ENCODE measurements at places on chromosomes 7 and 10.

DNA sequence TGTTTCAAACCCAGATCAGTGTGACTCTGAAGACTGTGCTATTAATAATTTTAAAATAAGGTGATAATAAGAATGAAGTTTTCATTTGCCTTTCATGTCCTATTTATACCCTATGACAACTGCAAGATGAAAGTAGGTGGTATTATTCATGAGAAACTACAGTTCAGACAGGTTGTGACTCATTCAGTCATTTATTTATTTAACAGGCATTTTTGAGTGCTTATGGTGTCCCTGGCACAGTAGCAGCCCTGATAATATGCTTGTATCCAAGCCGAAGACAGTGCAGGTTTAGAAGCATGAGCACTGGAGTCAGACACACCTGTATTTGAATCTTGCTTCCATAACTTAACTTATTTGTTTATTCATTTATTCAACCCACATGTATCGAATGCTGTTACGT is 87.1 kb downstream of the FZD1 start:
- no peak for DNase-seq

GRCh38 chr7:115578576-115578975 is 452.0 kb downstream of the TFEC start:
- no peak for DNase-seq

DNA sequence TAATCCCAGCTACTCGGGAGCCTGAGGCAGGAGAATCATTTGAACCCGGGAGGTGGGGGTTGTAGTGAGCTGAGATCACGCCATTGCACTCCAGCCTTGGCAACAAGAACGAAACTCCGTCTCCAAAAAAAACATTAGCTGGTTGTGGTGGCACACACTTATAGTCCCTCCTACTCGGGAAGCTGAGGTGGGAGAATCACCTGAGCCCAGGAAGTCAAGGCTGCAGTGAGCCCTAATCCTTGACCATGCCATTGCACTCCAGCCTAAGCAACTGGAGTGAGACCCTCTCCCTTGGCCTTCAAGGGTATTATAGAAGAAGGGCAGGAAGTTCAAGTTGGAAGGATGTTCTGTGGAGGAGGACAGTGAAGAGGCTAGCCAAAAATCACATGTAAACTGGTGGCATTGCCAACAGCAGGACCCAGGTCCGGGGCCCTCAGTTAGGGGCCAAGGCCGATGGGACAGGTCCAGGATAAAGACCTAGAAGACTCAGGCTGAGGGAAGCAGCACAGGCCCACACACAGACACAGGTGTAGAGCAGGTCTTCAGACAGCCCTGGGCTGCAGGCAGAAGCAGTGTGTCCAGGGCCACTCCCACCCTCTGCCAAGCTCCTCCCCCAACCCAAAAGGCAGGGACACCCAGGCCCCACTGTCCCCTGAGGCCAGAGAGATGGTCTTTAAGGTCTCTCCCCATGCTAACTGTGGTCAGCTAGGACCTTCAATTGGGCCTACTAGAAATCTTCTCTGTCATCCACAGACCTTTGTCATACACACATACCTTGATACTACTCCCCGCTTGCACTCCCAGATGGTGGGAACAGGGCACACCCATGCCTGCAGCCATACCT is 8.4 kb upstream of the SAMD8 start:
- DNase-seq: no peak

GRCh38 chr7:2802504-2803341 is 41.4 kb downstream of the GNA12 start:
- DNase-seq: peak; percentile 32

DNA sequence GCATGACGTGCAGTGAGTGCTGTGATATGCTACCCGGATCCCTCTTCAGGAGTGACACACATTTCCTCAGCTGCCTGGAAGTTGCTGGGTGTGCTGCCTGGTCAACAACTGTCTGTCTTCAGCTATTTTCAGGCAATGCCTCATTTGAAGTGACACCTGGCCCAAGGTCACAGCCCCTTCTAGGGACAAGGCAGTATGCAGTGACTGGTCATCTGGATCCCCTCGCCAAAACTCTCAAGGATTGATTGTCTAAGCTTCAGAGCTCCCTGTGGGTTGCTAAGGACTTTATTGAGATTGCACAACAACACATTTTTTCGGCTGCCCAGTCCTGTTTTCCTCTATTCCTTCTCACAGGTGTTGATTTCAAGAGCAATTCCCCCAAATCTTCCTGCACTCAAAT is 108.8 kb downstream of the GNAI1 start:
- no peak for DNase-seq

GRCh38 chr10:4351723-4352413 is 474.1 kb upstream of the AKR1E2 start:
- no peak for DNase-seq

DNA sequence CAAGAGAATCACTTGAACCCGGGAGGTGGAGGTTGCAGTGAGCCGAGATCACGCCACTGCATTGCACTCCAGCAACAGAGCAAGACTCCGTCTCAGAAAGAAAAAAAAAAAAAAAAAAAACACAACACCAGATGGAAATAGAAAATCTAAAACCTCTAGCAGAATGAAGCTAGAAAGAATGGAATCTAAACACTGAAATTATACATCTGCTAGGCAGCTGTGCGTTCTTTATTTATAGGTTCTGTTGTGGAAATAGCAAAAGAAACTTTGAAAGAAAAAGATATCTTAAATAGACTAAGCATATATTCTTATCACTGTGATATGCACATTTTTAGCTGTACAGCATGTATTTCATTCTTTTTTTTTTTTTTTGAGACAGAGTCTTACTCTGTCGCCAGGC is 17.1 kb downstream of the BMPR1A start:
- DNase-seq: no peak

- DNase-seq: peak; percentile 45
These were observed 80.7 kb upstream of the SEC61G start for GRCh38 chr7:54839575-54840213.

GRCh38 chr7:74304550-74304949 is 15.3 kb downstream of the CLIP2 start:
- DNase-seq: no peak

- DNase-seq: peak; percentile 73
These were observed 22.8 kb upstream of the FAM20C start for GRCh38 chr7:169276-170172.

GRCh38 chr7:118148930-118149329 is 35.0 kb upstream of the LSM8 start:
- peak; percentile 86 for DNase-seq

GRCh38 chr10:58210160-58210559 is 57.5 kb downstream of the IPMK start:
- no peak for DNase-seq

DNA sequence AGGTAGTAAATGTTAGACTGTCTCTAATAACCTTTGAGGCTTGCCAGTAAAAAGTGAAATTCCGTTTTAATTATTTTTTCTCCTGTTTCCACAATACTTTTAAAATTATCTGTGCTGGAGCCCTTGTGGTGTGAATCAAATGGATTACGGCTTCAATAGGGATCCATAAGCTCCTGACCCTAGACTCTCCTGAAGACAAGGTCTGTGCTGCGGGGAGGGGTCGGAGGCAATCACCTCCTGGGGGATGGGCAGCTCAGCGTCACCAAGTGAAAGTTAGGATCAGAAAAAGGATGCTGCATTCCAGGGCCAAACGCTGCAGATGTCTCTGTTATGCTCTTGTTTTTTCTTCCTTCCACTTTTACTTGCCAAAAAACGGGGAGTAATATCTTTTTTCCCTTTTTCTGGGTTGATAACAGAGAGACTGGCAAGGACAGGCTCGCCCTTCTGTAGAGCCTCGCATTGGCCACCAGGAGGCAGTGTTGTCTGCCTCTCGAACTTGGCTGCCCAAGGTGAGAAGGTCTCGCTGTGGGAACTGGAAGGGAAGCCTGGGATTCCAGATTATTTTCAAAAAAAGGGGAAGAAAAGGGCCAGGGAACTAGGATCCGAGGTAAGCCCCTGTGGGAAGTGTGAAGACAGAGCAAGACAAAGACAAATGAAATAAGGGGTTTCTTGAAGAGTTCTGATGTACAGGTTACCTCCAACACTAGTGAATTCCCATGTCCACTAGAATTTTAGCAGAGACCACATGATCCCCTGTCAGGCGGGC is 621.9 kb downstream of the ACTR3B start:
- DNase-seq: peak; percentile 55

DNA sequence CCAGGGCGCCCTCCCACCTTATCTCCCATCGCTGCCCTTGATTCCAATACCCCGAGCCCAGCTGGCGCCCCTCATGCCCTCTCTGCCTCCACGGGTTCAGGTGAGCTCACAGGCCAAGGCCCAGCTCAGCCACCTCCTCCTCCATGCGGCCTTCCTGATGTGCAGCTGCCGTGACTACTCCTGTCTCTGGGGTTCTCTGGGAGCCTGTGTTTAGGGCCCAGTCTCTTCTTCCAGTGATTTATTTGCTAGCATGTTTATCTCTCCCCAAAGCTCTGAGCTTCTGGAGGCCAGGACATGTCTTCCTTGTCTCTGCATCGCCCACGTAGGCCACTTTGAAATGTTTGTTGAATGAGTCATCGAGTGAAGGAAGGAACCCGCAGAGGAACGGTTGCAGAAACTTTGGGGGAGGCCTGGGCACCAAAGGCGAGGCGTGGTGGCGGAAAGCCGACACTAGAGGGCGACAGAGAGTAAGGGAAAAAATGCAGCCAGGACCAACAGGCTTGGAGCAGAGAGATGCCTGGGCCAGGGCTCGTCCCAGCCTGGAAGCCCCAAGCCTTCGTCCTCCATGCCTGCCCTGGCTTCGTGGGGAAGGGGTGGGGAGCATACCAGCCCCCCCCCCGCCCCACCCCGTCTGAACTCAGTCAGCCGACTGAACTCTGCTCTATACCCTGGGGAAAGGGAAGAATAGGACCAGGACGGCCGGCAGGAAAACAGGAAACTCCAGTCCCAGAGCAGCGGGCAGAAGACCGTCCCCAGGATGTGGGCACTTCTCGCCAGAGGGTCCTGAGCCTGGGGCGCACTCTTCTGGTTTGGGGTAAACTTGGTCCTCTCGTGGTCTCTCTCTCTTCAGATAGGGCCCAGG is 10.9 kb upstream of the HSPB1 start:
- peak; percentile 84 for DNase-seq

DNA sequence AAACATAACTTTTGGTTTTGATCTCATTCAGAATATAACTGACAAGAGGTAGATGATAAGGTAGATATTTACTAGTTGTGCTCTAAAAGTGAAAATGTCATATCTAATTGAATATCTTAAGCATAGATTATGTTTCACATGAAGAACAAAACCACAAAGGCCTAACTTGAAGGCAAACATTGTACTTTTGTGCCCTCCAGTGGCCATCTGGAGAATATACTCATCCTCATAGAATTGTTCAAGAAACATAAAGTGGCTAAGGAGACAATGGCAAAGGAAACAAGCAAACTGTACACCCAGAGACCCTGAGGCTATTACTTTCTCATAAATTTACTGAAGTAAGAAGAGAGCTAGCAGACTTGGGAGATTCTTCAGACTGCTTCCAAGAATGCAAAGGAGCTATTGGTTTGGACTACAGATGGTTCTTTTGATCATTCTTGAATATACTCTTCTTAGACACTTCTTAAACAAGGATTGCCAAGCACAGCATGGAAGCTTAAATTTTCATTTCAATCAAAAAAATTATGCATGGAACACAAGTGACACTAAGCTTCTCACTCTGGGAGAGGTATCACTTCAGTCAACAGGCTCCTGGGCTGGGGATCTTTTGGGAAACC is 98.2 kb upstream of the DKK1 start:
- peak; percentile 61 for DNase-seq

DNA sequence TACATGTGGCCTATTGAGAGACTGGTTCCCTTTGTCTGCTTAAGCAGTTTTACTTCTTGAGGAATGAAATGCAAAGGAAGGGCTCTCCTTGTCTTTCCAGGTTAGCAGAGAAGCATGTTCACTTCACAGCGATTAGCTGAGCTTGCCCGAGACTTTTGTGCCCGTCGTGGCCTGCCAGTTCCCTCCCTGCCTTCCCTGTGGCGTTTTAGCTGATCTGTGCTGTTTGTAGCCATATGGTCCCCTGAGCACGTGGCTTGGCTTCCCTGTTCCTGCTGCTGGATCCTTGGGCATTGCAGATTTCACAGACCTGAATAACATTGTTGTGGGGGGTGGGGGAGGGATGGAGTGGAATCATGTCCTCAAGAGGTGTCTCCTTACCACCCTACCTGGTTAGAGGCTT is 61.8 kb downstream of the SND1 start:
- DNase-seq: peak; percentile 45

DNA sequence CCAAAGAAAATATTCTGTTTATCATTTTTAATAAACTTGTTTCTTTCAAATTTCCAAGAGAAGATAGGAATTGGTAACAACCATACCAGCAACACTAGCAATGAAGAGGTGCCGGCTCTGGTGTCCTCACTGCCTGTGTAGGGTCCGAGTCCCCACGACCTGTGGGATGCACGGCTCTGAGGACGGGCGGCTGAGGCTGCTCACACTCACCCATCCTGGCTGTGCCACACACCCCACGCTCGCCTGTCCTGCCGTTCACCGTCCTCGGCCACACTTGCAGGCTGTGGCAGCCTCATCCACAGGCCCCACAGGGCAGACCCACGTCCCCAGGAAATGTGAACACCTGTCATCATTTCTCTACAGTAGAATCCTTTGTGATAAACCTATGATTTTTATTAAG is 48.2 kb upstream of the DPYSL4 start:
- no peak for DNase-seq

DNA sequence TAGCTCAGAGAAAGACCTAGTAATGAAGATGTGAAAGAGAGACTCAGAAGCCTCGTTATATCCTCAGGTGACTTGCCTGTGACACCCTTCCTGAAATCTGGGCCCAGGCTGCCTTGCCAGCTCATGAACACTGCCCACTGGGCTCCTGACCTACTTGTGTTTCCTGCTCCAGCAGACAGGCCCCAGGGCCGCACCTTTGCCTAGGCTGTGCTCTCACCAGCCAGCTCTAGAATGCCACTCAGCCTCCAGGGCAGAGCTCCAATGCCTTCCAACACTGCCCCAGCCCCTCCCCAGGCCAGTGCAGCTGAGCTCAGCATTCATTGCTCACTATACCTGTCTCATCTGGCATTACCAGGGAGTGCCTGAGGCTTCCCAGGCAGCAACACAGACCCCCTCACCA is 94.3 kb downstream of the DLG5 start:
- no peak for DNase-seq

DNA sequence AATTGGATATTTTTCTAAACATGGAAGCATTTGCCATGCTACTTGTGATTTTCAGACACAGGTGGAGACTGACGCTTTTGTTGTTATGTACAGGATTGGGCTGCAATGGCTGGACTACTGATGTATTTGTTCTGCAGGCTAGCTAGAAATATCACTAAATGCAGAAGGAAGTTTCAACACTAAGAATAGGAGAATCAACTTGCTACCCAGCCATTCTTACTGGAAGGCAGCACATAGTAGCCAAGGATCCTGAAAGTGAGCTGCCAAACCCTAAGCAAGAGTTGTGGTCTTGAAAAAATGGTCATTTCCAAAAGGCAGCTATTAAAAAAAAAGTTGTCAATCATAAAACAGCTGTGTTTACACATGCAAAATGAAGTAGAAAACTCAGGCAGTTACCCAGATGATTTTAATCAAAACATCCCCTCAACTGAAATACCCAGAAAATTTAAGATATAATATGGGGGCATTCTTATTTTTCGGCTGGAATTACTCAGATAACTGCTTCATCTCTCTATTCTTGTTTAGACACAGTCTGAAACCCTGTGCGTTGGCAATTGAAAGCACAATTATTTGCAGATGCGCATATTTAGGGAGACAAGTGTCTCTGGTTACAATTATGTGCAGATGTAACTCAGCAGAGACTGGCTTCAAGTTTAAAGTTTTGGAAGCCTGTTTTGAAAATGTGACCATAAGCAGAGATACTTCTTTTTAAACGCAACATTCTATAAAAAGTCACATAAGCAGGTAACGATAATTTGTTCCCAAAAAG is 31.2 kb downstream of the GFRA1 start:
- DNase-seq: no peak
